Activated naive CD4-positive, alpha-beta T cell treated with anti-CD3 and anti-CD28 coated beads, Interleukin-2, amount 10 ng/mL, durations not matched to agents 7 days and 5 days (primary cell): ENCODE measurements at places on chromosomes 6 and 20.

- DNase-seq: no peak
Observed at GRCh38 chr6:40543146-40543545, 44.0 kb downstream of the LRFN2 start.

GRCh38 chr6:113574147-113574546 lies 283.0 kb upstream of the MARCKS start:
- no peak for DNase-seq

- DNase-seq: no peak
Observed at GRCh38 chr6:91965872-91966271, 1379.0 kb upstream of the MAP3K7 start.

DNA sequence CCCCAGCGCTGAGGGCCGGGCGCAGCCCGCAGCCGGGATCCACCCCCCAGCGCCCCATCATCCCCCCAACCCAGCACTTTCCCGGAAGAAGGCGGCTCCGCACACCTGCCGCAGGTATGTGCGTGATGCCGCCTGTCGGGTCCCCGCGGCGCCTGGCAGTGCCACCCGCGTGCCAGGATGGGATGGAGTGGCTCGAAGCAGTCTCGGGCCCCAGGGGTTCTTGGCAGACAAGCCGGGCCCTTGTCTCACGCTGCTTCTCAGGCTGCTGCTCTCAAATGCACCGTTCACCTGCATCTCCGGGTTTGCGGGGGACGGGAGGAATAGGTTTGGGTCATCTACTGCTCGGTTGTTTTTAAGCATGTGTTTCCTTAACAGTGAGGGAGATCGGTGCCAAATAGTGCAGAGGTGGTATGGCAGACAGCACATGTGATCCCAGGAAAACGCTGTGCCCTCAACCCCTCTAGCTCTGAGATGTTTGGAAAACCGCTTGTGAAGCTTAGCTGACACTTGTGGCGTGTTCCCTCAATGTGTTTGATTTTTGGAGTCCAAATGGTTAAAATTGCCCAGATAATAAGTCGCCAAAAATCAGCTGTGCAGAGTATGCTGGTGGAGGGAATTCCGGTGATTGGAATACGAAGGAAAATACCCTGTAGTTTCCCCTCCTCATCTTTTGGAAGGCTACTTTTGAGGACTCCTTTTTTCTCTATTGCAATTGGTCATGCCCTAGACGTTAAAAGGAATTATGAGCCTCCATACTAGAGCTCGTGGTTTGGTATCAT lies 926 bp downstream of the MYLIP start:
- DNase-seq: peak; percentile 63

GRCh38 chr20:9616455-9616805 lies 102.0 kb downstream of the LAMP5 start:
- no peak for DNase-seq

DNA sequence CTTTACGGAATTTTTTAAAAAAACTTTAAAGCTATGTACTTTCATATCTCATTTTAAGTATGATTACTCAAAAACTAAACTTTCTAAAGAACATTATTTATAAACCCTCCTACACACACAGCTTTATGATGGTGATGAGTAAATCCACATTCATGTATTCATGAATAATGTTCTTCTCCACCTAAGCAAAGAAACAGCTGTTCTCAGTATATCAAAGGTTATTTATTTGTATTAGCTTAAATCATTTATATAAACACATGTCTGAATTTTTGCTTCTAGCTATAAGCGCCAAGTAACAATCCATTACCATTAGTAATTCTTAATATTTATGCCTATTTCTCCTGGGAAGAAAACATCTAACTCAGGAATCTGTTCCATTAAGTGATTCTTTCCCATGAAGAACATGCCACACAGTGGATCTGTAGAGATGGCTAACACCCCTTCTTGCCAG lies 63.3 kb downstream of the SMLR1 start:
- DNase-seq: no peak

GRCh38 chr6:24051942-24052589 lies 73.9 kb upstream of the NRSN1 start:
- DNase-seq: no peak

- peak; percentile 84 for DNase-seq
Observed at GRCh38 chr20:54103067-54103761, 32.8 kb upstream of the BCAS1 start.

- no peak for DNase-seq
Observed at GRCh38 chr20:56604673-56605072, 24.4 kb upstream of the TFAP2C start.

- DNase-seq: peak; percentile 87
Observed at GRCh38 chr6:41200296-41200900, 551 bp downstream of the TREML2 start.

DNA sequence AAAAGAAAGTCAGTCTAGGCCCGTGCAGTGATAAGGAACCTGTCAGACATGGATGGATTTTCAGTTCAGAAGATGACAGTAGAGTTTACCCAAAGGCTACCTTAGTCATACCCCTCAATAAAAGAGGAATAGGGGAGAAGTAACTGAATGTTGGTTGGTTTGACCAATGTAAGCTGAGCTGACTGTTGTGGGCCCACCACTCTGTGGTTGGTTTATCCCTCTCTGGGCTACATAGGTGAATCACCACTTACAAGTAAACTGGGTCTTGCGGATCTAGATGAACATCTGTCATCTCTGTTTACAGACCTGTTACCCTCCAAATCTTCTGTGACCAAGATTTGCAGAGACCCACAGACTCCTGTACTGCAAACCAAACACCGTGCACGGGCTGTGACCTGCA lies 37.2 kb upstream of the MYLK2 start:
- DNase-seq: no peak

- DNase-seq: no peak
Observed at GRCh38 chr20:32917191-32917950, 58.6 kb downstream of the EFCAB8 start.

- DNase-seq: no peak
Observed at GRCh38 chr6:5256952-5257351, 3.8 kb downstream of the LYRM4 start.

- DNase-seq: no peak
Observed at GRCh38 chr6:105135056-105135455, 44.8 kb downstream of the POPDC3 start.

- DNase-seq: no peak
Observed at GRCh38 chr20:10304471-10305046, 85.9 kb downstream of the SNAP25 start.

- DNase-seq: no peak
Observed at GRCh38 chr20:10670501-10671220, 3.1 kb downstream of the JAG1 start.

GRCh38 chr6:161479376-161479775 lies 205.5 kb upstream of the AGPAT4 start:
- no peak for DNase-seq

GRCh38 chr20:45156713-45157112 lies 18.0 kb upstream of the PI3 start:
- no peak for DNase-seq

DNA sequence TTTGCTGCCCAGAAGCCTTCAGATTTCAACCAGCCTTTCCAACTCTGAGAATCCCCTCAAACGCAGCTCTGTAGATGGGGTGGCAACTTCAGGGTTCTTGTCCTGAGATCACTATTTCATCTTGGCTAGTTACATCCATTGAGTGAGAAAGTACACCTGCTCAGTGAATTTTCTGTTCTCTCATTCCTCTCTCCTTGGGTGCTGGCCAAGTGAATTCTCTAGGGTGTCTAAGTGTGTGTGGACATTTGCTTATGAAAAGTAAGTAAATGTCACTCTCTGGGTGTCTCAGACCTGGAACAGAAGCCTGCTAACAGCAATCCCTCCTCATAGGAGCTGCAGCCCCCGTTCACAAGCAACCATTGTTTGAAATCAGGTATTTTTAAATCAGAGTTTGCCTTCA lies 3.8 kb downstream of the RIN2 start:
- DNase-seq: no peak

- DNase-seq: no peak
Observed at GRCh38 chr6:156883497-156884252, 106.5 kb downstream of the ARID1B start.

DNA sequence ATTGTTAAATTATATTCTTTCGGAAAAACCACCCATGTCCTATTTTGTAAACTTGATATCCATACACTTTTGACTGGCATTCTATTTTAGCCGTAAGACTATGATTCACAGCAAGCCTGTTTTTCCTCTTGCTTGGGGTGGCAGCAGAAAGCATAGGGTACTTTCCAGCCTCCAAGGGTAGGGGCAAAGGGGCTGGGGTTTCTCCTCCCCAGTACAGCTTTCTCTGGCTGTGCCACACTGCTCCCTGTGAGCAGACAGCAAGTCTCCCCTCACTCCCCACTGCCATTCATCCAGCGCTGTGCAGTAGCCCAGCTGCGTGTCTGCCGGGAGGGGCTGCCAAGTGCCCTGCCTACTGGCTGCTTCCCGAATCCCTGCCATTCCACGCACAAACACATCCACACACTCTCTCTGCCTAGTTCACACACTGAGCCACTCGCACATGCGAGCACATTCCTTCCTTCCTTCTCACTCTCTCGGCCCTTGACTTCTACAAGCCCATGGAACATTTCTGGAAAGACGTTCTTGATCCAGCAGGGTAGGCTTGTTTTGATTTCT lies 2.1 kb upstream of the ESR1 start:
- DNase-seq: no peak

DNA sequence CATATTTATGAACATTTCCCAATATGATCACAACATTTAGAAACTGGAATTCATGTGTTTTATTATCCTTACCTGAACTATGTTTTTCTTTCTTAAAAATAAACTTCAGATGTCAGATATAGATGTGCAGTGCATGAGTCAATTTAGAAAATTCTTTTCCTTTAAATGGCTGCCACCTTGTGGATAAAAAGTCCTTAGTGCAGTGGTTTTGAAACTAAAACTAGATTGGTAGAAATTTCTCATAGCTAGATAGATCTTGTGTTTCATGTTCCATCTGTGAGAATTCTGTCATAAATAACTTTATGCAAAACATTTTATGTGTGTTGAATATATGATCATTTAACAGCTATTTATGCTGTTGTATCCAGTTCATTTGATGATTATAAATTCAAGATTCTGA lies 134.9 kb downstream of the KLHL32 start:
- no peak for DNase-seq

DNA sequence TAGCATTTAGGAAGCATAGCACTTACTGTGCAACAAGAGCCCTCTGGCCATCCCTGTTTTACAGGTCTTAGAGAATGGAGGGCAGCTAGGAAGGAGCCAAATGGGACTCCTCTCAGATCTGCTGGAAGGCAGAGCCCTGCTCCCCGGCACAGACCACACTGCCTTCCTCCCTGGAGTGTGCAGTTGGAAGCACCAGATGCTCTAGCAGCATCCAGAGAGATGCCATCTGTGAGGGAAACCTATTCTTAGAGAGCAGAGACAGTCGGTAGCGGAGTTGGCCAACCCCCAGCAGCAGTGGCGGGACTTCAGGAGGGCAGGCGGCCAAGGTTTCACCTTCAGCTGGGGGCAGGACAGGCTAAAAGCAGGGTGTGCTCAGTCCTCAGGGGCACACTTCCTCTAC lies 16.7 kb upstream of the E2F1 start:
- DNase-seq: no peak

GRCh38 chr6:130158056-130158455 lies 64.7 kb downstream of the SAMD3 start:
- DNase-seq: no peak

- DNase-seq: no peak
Observed at GRCh38 chr6:168208854-168209253, 110.7 kb downstream of the DACT2 start.

DNA sequence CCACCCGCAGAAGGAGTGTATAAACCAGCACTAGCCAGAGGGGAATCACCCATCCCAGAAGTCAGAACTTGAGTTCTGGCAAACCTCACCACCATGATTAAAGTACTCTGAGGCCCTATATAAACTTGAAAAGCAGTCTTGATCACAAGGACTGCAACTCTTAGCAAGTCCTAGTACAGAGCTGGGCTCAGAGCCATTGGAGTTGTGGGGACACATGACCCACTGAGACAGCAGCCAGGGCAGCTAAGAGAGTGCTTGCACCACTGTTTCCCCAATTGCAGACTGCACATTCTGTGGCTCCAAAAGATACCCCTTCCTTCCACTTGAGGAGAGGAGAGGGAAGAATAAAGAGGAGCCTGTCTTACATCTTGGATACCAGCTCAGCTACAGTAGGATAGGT lies 4.7 kb upstream of the MCM9 start:
- no peak for DNase-seq

GRCh38 chr6:3755637-3756545 lies 4.4 kb upstream of the PXDC1 start:
- DNase-seq: no peak

DNA sequence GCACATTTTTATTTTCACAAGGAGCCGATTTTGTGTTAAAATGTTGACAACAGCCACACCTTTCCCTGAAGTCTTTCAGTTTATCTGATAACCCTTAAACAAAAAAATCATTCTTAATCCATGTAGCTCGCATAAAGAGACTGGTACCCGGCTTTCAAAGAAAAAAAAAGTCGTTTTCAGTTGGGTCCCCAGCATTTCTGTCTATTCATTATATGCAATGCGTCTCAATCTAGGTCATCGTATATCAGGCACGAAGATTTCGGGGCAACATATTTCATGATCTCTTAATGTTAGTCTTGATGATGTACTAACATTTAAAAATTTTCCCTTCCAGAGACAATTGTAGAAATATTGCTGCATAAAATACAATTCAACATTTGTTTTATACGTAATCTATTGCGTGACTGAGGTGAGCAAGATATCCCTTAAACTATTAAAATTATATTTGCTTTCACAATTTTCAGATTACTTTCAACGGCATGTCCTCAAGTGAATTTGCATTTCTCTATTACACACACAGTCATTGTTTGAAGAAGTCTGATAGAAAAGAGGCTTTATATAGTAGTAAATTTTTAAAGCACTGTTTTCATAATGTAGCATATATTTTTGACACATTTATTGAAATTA lies 2.9 kb upstream of the TUBB2B start:
- no peak for DNase-seq

DNA sequence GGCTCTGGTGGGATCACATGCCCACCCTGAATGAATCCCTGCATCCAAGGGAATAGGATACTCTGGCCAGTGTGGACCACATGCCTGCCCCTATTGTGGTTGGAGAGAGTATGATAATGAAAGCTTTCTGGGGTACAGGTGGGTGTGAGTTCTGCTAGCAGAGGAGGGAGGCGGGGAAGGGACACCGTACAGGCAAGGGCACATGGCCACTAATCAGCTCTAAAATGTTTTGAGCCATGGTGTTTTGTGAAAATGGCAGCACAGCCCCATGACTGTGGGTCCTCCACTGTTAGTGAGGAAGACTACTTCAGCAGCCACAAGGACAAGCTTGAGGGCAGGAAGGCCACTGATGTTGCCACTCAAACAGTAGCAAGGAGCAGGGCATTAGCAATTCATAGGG lies 11.9 kb upstream of the DHX35 start:
- no peak for DNase-seq
